Metanephros (tissue), 2 donors: ENCODE measurements at places on chromosomes 11 and 22. TPM values are rescaled to one million over a fixed set of nuclear protein-coding genes. Genes with fewer than 3 reads are reported as not detected.

IGSF22 gene
- 4.7 TPM for total RNA-seq

INS gene
- total RNA-seq = 0.35 TPM

UPB1 gene
- 2.3 TPM for total RNA-seq

CCDC117 gene
- total RNA-seq = 21.7 TPM

OR6A2 gene
- total RNA-seq = 0.41 TPM

KLHL35 gene
- total RNA-seq = 1.9 TPM

SMIM35 gene
- not detected for total RNA-seq

FZD4 gene
- total RNA-seq = 85.4 TPM

GLYAT gene
- total RNA-seq = 69.0 TPM

ZP1 gene
- not detected for total RNA-seq

TSGA10IP gene
- not detected for total RNA-seq

IGSF9B gene
- total RNA-seq = 6.8 TPM
